Left ventricle myocardium inferior (tissue), 1 donor: ENCODE measurements at places on chromosomes 5 and 9. TPM values are rescaled to one million over a fixed set of nuclear protein-coding genes. Genes with fewer than 3 reads are reported as not detected.
A peak's percentile ranks its signal among the peaks of the same experiment; 100 is the strongest.

Gene FCN2
- not detected for total RNA-seq

GRCh38 chr9:14769230-14769571 lies 46.7 kb upstream of the CER1 start:
- DNase-seq, result no peak

DNA sequence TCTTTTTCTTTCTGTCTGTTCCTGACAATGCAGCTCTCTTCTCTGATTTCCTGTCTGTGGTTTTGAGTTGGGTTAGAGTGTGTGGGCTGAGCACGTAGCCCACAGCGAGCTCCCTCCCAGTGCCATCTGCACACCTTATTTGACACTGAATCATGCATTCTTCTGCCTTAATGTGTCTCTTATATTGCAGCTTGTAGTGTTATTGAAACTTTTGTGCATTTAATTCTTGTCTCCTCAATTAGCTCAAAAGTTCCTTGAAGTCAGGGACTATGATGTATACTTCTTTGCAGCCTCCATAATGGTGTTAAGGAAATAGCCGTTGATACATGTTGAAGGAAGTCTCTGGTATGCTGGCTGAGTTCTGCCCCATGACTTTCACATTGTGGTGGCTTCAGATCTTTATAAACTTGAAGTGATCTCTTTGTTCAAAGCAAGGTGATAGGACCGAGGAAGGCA lies 576.2 kb upstream of the CLINT1 start:
- DNase-seq, result no peak

- DNase-seq, result no peak
Observed at GRCh38 chr5:158351485-158352125, 492.7 kb upstream of the CLINT1 start.

DNA sequence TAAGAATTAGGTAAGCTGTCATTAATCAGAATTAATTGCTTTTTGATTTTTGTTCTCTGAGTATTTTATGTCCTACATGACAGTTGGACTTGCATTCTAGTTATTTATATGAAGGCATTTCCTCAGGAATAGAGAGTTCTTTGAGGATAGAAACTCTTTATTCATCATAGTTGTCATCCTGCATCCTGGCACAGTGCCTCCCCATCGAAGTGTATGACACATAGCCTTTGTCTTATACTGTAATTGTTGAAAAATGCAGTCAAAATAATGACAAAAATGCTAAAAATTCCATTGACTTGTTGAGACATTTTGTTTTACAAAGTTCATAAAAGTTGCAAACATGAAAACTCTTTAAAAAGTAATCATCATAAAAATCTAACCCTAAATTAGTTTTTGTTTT lies 36.5 kb downstream of the CFAP95 start:
- DNase-seq, result no peak

Gene ANKRD20A1
- total RNA-seq, result 1.5 TPM

- peak; percentile 60 for DNase-seq
Observed at GRCh38 chr5:149133795-149134777, 7.2 kb upstream of the ABLIM3 start.

Gene ZNF454
- 2.6 TPM for total RNA-seq

- no peak for DNase-seq
Observed at GRCh38 chr5:81409896-81410295, 16.0 kb upstream of the ACOT12 start.

GRCh38 chr9:38254151-38254550 lies 138.4 kb upstream of the ALDH1B1 start:
- no peak for DNase-seq

Gene GNA14
- 2.2 TPM for total RNA-seq

Gene PCDHA8
- not detected for total RNA-seq

Gene GPR150
- total RNA-seq, result 0.14 TPM

DNA sequence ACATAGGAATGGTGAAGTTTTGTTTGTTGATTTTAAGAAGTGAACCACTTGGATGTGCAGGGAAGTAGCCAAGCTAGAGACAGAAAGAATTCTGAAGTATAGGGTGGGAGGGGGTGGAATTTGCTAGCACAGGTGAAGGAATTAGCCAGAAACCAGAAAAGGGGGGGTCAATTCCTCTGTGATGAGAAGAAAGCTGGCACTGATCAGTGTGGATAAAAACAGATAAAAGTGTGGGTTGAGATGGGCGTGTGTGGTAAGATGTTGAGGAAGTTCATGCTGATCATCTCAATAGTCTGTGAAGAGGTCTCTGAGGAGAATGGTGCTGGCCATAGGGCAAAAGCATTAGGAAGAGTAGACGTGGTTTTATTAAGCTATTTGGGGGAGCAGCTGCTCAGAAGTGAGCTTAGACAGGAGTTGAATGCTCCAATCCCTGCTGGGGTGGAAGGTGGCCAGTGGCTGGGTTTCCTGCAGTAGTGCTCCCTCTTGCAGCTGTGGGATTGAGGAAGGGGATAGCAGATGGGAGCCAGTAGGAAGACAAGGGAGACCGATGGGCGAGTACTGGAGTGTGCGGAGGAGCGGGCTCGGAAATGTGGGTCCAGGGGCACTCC lies 88.7 kb upstream of the ELL2 start:
- DNase-seq, result no peak

Gene TEX48
- not detected for total RNA-seq

Gene MEIKIN
- total RNA-seq, result not detected

Gene IFNW1
- not detected for total RNA-seq

Gene SLC6A19
- total RNA-seq, result not detected

GRCh38 chr5:34045023-34045422 lies 2.0 kb upstream of the C1QTNF3 start:
- DNase-seq, result no peak

DNA sequence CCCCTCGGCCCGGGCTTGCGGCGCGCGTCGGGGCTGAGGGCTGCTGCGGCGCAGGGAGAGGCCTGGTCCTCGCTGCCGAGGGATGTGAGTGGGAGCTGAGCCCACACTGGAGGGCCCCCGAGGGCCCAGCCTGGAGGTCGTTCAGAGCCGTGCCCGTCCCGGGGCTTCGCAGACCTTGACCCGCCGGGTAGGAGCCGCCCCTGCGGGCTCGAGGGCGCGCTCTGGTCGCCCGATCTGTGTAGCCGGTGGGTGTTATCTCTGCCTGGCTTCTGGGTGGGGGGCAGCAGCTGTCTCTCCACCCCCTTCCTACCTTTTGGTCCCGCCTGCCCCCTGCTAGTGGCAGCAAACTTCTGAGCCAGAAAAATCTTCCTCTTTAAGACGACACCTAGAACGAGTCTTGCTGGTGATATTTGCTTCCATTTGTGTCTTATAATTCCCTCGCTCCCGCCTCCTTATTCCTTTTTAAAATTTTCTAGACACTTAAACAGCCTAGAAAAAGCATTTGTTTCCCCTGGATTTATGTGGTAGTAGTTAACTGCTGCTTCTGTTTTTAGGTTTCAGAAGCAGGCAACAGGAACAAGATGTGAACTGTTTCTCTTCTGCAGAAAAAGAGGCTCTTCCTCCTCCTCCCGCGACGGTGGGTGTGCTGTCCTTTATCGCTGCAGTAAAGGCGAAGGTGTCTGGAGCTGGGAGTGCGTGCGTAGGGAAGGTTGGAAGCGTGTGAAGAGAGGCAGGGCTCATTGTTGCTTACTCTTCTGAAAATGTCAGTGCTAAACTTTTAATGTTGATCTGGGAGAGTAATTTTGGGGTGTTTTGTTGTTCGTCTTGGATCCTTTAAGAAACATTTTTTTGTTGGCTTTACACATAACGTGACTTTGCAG lies 554 bp downstream of the JAK2 start:
- peak; percentile 23 for DNase-seq

Gene ASTN2
- total RNA-seq, result 6.1 TPM

Gene PRRX2
- 0.85 TPM for total RNA-seq

Gene FAXDC2
- 23.5 TPM for total RNA-seq

GRCh38 chr9:89615661-89616060 lies 10.8 kb downstream of the GADD45G start:
- DNase-seq, result no peak

DNA sequence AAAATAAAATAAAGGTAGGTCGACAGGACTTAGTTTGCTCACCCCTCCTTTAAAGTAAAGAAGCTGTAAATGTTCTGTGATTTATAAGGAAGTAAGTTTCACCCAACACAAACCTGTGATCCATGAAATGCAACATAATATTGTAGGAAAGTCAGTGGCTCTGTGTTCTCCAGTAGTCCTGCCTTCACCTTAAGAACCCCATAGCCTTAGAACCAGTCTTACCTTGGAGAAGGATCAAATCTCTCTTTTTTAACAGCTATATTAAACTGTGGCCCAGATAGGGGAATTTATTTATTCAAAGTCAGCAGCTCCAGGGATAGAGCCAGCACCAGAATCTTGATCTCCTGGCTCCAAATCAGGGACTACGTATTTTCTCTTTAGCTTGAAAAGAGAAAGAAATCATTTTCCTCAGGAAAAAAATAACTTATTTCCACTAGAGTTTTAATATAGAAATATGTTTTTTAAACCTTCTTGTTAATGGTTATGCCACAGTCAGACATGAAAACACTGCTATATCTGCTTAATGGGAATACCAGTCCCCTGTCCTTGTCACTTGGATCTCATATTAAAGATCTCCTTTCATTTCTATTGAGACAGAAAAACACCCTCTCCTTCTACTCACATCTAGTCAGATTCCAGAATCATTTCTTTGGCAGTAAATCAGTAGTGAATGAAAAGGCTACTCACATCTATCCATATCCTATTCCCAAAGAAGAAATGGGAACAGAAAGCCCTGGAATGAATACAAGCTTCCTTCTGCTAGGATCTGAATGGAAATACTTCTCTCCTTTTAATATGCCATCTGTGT lies 269.2 kb upstream of the TNC start:
- DNase-seq, result no peak

Gene CAMK4
- total RNA-seq, result 0.36 TPM

DNA sequence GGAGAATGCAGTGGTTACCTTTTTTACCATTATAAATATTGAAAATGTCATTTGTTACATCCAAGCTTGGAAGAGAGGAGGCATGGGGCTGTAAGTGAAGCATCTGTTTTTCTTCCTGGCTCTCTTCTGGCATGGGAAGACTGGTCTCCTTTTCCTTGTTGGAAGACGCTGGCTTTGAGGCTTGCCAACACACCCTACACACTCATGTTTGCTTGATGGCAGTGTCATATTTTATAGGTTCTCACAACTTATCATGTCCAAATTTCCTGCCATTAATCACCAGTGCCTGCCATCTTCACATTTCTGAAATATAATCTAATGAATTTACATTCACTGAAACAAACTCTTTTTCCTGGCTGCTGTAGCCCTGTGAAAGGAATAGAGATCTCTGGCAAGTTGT lies 252.9 kb downstream of the MAN2A1 start:
- DNase-seq, result no peak

DNA sequence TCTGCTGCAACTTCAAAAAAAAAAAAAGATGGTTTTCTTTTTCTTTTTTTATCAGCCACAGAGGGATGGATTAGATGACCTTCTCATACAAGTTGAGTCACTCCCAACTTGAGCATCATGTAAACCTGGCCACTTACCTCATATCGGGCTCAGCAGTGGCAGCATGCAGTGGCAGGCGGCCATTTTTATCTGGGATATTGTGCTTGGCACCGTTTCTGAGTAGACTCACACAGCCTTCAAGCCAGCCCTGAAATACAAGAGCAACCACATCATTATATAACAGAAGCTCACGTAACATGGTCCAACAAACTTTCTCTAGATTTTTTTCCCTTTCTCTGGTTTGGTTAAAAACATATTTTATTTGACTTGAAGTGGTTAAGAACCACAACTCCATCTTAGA lies 62.6 kb downstream of the ANKRD55 start:
- no peak for DNase-seq

- no peak for DNase-seq
Observed at GRCh38 chr5:142900927-142901326, 130.8 kb downstream of the ARHGAP26 start.

- DNase-seq, result no peak
Observed at GRCh38 chr9:17423681-17424011, 155.2 kb upstream of the SH3GL2 start.

- peak; percentile 43 for DNase-seq
Observed at GRCh38 chr9:77997611-77998284, 33.9 kb downstream of the GNAQ start.

GRCh38 chr5:52743970-52744369 lies 43.7 kb upstream of the ITGA1 start:
- no peak for DNase-seq

Gene PGM5
- total RNA-seq, result 190 TPM

Gene PCDHGB4
- total RNA-seq, result 4.2 TPM

- no peak for DNase-seq
Observed at GRCh38 chr5:86918246-86918645, 300.5 kb downstream of the COX7C start.

DNA sequence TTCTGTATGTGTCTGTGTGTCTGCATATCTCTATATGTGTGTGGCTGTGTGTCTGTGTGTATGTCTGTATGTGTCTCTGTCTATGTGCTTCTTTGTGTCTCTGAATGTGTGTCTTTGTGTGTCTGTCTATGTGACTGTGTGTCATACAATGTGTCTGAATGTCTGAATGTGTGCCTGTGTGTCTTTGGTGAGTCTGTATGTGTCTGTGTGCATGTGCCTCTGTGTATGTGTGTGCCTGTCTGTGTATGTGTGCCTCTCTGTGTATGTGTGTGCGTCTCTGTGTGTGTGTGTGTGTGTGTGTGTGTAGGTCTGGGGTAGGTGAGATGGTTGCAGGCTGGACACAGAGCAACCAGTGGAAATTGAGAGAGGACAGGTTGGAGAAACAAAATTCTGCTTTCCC lies 435.3 kb downstream of the ARHGEF28 start:
- no peak for DNase-seq

Gene LAMC3
- total RNA-seq, result 0.66 TPM

DNA sequence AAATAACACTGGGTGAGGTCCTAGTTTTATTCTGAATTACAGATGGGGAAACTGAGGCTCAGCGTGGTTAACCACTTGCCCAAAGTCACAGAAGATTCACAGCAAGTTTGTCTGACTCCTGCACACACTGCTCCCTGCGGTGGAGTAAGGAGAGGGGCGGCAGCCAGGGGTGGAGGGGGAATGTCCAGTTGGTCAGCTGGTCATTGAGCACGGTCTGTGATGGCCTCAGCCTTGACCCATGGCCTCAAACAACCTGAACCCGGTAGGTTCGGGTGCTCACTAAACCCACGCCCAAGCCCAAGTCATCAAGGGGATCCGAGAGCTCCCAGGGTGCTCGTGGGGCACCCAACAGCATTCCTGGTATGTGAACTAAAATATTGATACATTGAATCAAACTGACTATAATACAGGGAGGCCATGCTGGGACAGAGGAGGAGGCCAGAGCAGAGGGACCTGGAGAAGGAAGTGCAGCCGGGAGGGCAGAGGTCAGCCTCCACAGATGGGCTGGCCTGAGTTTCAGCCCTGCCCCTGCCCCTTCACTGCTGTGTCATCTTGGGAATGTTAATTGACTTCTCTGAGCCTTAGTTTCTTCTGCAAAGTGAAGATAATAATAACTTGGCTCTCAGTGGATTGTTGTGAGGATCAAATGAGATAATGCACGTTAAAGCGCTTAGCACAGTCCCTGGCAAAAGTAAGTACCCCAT lies 3.6 kb upstream of the IL17B start:
- no peak for DNase-seq

Gene PCA3
- total RNA-seq, result not detected

DNA sequence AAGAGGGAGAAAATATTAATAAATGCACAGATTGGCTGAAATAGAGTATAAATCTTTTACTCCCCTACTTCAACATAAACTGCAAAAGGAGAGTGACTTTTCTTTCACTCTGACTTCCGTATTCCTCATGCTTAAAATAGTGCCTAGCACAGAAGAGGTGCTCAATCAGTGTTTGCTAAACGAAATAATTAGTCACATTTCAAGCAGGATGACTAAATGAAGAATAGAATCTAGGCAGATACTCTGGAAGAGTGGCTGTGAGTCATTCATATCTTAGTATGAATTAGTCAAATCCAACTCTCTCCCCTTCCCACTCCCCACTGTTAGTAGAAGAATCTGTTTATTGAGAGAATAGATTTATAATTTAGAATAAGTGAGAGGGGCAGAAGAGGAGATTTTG lies 4.8 kb downstream of the CD274 start:
- no peak for DNase-seq

Gene SETX
- 23.3 TPM for total RNA-seq

- peak; percentile 66 for DNase-seq
Observed at GRCh38 chr5:88680253-88681132, 202.5 kb downstream of the MEF2C start.
